SJSA1 (cell line): ENCODE measurements at places on chromosomes 7 and 10. TPM values are rescaled to one million over a fixed set of nuclear protein-coding genes. Genes with fewer than 3 reads are reported as not detected.

DNA sequence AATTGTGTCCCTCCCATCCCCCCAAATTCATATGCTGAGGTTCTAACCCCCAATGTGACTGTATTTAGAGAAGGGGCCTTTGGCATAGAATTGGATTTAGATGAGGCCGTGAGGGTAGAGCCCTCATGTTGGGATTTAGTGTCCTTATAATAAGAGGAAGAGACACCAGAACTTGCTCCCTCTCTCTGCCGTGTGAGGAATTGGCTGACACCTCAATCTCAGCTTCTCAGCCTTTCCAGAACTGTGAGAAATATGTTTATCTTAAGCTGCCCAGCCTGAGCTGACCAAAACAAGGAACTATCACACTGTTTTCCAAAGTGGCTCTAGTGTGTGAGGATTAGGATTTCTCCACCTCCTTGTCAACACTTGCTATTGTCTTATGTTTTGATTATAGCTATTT is 400.0 kb upstream of the FZD8 start:
- H3K27ac ChIP-seq = no peak overlapping the region
- DNase-seq = no peak
- no peaks in the 10 kb centered on the region for H3K4me1 ChIP-seq
- H3K36me3 ChIP-seq = no peaks in the 10 kb centered on the region

The CCDC3 gene
- total RNA-seq = 12.4 and 21.3 TPM in 2 replicates

The AMZ1 gene
- total RNA-seq = 1.3 TPM in 1 of 2 replicates, not detected in the other

The CUBN gene
- 0.16 and 0.74 TPM in 2 replicates for total RNA-seq

- no peaks in the 10 kb centered on the region for H3K27me3 ChIP-seq
- no peak overlapping the region for H3K4me3 ChIP-seq
- no peaks in the 10 kb centered on the region for H3K4me1 ChIP-seq
- no peaks in the 10 kb centered on the region for H3K36me3 ChIP-seq
Observed at GRCh38 chr7:1986366-1987083, 246.2 kb downstream of the MAD1L1 start.

The SHLD2 gene
- 40.3 and 46.2 TPM in 2 replicates for total RNA-seq

The SEMA4G gene
- total RNA-seq = 0.42 and 0.88 TPM in 2 replicates

- no peak overlapping the region for H3K27ac ChIP-seq
- H3K4me3 ChIP-seq = no peak overlapping the region
- H3K4me1 ChIP-seq = no peaks in the 10 kb centered on the region
- no peak for DNase-seq
- H3K27me3 ChIP-seq = no peaks in the 10 kb centered on the region
Observed at GRCh38 chr10:76459016-76459730, 1027.7 kb downstream of the LRMDA start.

- DNase-seq = no peak
- no peak overlapping the region for H3K27ac ChIP-seq
Observed at GRCh38 chr10:18185621-18186020, 45.4 kb downstream of the CACNB2 start.

The SORBS1 gene
- 1.1 and 2.9 TPM in 2 replicates for total RNA-seq

The IKZF1 gene
- not detected in 2 replicates for total RNA-seq

The PBLD gene
- total RNA-seq = 3.2 and 3.3 TPM in 2 replicates

The TMEM236 gene
- total RNA-seq = 0.08 TPM in 1 of 2 replicates, not detected in the other

The GPR15LG gene
- not detected in 2 replicates for total RNA-seq

DNA sequence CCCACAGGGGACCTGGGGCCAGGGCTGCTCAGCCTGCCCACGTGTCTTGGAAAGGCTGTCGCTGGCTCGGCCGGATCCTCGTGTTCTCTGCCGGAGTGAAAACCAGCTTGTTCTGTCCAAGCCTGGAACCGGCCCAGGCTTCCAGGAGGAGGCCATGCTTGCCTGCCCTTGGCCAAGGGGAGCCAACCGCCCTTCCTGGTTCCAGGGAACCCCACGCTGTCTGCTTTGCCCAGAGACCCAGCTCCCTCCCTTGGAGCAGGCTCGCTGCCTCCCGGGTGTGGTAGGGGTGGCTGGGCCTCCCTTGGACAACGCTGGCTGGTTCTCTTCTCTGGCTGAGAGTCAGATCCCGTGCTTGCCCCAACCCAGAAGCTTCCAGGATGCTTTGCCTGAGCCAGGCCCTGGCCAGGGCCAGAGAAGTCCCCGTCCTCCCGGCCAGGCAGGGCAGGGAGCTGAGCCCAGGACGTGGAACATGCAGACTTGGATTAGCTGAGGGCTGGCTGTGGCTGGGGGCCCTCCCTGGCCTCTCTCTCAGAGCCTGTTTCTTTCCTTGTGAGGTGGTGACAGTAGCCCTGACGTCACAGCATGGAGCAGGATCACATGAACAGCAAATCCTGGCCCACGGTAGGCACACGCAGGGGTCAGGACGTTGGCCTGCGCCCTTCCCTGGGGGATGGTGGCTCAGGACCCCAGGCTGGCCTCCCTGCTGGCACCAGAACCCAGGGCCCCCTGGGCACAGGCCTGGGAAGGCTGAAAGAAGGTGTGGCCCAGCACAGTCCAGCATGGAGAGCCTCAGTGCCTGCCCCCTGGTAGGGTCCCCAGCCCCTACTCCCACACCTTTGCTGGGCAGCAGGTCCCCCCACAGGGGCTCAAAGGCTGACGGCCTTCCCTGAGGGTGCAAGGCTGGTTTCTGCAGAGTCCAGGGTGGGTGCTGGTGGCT is 67.5 kb downstream of the PWWP2B start:
- no peaks in the 10 kb centered on the region for H3K36me3 ChIP-seq
- no peak overlapping the region for H3K27ac ChIP-seq
- no peaks in the 10 kb centered on the region for H3K27me3 ChIP-seq
- H3K4me1 ChIP-seq = no peaks in the 10 kb centered on the region

DNA sequence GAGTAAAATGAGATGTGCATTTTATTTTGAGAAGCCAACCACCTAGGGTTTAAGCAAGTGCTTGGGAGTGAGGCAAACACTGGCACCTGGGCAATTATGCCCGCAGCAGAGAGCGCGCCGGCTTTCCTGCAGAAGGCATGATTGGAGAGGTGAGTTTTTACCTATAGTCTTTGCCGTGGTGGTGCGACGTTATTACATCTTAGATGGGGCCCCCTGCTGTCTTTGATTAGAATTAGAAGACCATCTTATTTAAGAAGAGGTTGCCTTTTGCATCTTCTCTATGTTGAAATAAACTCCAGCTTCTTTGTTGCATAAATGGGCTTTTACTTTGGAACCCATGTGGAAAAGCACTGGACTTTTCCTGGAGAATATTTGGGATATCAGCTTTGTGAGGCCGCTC is 409.5 kb downstream of the GLRX3 start:
- no peaks in the 10 kb centered on the region for H3K27me3 ChIP-seq
- DNase-seq = no peak
- H3K4me1 ChIP-seq = no peaks in the 10 kb centered on the region
- H3K27ac ChIP-seq = no peak overlapping the region
- H3K4me3 ChIP-seq = no peak overlapping the region

GRCh38 chr7:12257582-12257981 is 46.5 kb downstream of the TMEM106B start:
- H3K36me3 ChIP-seq = no peaks in the 10 kb centered on the region
- no peak overlapping the region for H3K27ac ChIP-seq
- no peak overlapping the region for H3K4me3 ChIP-seq
- 0 out of 2 replicates have a peak, but pooled peaks cover 4% of the 10 kb centered on the region for H3K4me1 ChIP-seq
- DNase-seq = no peak
- H3K27me3 ChIP-seq = no peaks in the 10 kb centered on the region

DNA sequence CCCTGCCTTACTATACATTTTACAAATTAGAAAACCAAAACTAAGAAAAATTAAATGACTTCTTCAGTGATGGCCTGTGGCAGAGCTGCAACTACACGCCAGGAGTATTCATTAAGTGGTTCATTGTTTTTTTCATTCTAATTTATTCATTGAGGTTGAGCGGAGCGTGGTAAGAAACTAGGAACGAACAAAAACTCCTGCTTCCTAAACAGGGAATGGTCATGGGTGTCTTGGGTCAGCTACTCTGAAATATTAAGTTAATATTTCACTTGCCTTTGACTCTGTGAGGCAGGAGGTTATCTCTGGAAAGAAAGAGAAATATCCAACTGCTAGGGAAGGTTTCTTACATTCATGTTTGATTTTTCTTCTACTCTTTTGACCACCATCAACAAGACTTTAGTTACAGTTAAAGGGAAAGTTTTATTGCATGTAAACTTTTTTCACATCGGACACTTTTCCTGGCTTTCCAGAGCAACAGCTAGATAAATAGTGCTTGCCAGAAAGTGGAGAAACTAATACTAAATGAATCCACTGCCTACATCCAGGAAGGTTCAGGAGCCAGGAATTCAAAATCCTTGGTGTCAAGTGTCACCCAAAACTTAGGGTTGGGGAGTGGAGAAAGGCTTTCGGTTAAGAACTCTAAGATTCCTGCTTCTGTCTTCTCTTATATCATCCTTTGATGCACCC is 896 bp upstream of the GNG11 start:
- H3K4me1 ChIP-seq = peaks cover 25% of the 10 kb centered on the region
- DNase-seq = no peak
- peak overlapping the region; percentile 56 for H3K4me3 ChIP-seq

GRCh38 chr10:22071332-22071731 is 67.8 kb upstream of the DNAJC1 start:
- no peak overlapping the region for H3K27ac ChIP-seq
- DNase-seq = no peak
- no peak overlapping the region for H3K4me3 ChIP-seq
- H3K36me3 ChIP-seq = no peaks in the 10 kb centered on the region
- no peaks in the 10 kb centered on the region for H3K4me1 ChIP-seq

The TUBB8 gene
- 0.28 and 0.68 TPM in 2 replicates for total RNA-seq

The NOLC1 gene
- total RNA-seq = 60.1 and 60.2 TPM in 2 replicates

GRCh38 chr7:44140341-44140740 is 791 bp downstream of the MYL7 start:
- H3K4me1 ChIP-seq = peaks cover under 1% of the 10 kb centered on the region
- H3K4me3 ChIP-seq = no peak overlapping the region
- H3K27me3 ChIP-seq = peaks cover 5% of the 10 kb centered on the region; the same call in 1 of the 2 replicates
- no peak overlapping the region for H3K27ac ChIP-seq

The OR2A1 gene
- not detected in 2 replicates for total RNA-seq

DNA sequence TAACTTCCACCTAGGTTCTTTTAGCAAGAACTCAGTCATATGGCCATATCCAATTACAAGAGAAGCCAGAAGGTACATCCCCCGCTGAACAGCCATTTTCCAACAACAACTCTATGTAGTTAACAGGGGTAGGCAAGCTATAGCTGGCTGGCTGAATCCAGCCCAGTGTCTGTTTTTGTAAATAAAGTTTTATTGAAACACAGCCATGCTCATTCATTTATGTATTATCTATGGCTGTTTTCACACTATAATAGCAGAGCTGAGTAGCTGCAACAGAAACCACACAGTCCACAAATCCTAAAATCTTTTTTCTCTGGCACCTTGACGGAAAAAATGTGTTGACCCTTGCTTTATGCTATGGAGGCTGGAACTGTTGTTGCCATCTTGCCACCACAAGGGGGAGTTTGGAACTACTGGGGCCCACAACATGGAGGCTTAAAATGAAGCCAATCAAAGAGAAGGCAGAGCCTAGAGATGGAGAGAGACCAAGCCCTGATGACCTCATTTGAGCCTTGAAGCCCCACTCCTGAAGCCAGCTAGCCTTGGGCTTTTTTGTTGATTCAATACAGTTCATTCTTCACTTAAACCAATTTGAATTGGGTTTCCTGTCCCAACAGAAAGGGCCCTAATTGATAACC is 33.3 kb upstream of the XPNPEP1 start:
- no peaks in the 10 kb centered on the region for H3K36me3 ChIP-seq
- H3K4me1 ChIP-seq = peaks cover 8% of the 10 kb centered on the region
- DNase-seq = peak; percentile 51
- H3K27ac ChIP-seq = no peak overlapping the region

DNA sequence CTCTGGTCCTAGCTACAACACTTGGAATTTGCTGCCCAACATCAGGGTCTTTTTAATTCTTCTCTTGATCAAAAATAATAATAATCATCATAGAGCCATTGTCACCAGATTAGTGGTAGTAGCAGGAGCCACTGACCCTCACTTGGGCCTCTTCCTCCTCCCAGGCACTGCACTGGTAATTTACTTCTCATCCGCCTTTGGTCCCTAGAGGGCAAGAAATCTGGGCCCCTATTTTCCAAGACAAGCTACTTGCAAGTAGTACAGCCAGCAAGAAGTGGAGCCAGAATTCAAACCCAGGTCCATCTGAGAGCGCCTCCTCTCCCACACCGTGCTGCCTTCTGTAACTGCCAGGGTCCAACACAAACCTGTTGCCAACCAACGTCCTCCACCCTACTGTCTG is 121.2 kb downstream of the SPDYE5 start:
- H3K36me3 ChIP-seq = peaks cover 4% of the 10 kb centered on the region; the same call in 1 of the 2 replicates
- H3K27me3 ChIP-seq = no peaks in the 10 kb centered on the region
- no peak overlapping the region for H3K27ac ChIP-seq

The IFRD1 gene
- 86.7 and 89.6 TPM in 2 replicates for total RNA-seq

DNA sequence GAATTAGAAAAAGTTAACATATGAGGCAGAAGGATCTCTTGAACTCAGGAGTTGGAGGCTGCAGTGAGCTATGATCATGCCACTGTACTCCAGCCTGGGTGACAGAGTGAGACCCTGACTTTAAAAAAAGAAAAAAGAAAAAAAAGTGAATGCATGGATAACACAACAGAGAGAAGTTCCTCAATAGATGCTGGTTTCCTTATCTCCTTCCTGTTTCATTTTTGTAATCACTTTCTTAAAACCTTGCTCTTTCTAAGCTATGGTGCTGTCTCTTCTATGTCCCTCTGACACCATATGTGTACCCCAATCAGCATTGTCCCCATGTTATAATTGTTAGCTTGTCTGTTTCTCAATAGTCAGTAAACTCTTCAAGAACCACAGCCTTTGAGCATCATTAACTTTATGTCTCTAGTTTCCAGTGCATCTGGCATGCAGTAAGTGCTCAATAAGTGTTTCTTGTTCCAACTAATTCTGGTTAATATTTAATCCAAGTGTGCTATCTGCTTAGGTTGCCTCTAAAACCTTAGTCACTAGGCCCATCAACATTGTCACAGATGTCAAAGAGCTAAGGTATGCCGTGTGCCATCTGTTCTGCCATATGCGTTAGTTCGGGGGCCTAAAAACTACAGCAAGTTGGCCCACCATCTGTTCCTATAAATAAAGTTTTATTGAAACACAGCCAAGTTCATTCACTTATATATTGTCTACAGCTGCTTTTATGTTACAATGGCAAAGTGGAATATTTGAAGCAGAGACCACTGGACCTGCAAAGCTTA is 36.2 kb downstream of the MPP7 start:
- peaks cover 5% of the 10 kb centered on the region for H3K27me3 ChIP-seq
- no peak overlapping the region for H3K4me3 ChIP-seq

- H3K27me3 ChIP-seq = no peaks in the 10 kb centered on the region; the same call in 1 of the 2 replicates
- no peak overlapping the region for H3K27ac ChIP-seq
- no peak overlapping the region for H3K4me3 ChIP-seq
- peak; percentile 52 for DNase-seq
- H3K36me3 ChIP-seq = no peaks in the 10 kb centered on the region
- peaks cover 13% of the 10 kb centered on the region for H3K4me1 ChIP-seq
Observed at GRCh38 chr7:34260279-34260678, 354.9 kb downstream of the BMPER start.
